ENCODE measurements at places on chromosomes 3 and 15.

DNA sequence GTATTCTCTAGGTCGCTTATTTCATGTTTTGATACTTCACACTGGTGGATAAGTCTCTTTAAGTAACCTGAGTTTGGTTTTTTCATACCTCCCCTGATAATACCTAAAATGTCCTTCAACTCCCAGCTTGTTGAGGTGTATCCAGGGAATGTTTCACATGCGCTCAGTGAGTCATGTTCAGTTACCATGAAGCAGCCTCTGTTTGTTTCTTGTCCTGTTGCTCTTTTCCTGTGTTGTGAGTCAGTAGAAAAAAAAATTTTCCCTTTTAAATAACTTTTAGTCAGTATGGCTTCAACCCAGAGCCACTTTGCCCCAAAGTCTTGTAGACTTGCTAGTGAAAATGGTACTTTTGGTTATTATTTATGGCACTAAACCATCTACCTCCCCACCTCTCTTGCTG, 278.4 kb upstream of the ZPLD1 start:
- no peak for DNase-seq

DNA sequence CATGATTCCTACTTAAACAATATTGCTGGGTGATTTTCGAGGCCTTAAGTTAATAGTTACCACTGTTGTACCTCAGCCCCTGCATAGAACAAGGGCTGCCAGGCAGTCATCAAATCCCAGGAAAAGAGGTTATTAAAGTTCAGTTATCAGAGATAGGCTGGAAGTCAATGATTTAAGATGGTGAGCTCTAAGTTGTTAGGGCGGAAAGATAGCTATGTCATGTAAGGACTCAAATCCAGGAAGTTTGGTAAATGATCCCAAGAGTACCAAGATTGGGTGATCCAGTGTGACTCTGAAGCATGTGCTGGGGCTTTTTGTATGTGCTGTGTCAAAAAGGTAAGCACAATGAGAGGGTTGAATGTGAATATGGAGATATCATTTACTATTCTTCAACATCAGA, 287.9 kb downstream of the NLGN1 start:
- no peak for DNase-seq

GRCh38 chr3:181317508-181317907, 328.0 kb upstream of the DNAJC19 start:
- DNase-seq = no peak

- DNase-seq = no peak
Observed at GRCh38 chr15:100186960-100187359, 154.8 kb downstream of the ADAMTS17 start.

GRCh38 chr3:147655236-147655635, 246.1 kb downstream of the ZIC1 start:
- no peak for DNase-seq

- DNase-seq = no peak
Observed at GRCh38 chr15:29183071-29183831, 86.4 kb downstream of the NSMCE3 start.

- DNase-seq = no peak
Observed at GRCh38 chr3:192417017-192417416, 310.3 kb downstream of the FGF12 start.

DNA sequence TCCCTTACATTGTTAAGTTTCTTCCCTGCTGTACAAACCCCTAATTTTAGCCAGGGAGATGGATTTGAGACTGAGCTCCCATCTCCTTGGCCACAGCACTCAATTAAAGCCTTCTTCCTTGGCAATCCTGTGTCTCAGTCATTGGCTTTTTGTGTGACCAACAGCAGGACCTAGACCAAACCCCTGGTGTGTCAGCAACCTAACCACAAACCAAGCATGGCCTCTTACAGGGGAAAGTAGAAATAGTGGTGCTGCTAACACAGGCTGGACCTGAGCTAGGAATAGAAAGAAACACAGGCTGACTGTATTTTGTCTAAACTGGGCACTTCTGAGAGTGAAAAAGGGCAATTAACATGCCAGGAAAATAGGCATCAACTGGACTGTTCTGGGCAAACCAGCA, 37.9 kb downstream of the PPCDC start:
- no peak for DNase-seq

GRCh38 chr3:93867425-93867824, 106.3 kb downstream of the PROS1 start:
- no peak for DNase-seq

DNA sequence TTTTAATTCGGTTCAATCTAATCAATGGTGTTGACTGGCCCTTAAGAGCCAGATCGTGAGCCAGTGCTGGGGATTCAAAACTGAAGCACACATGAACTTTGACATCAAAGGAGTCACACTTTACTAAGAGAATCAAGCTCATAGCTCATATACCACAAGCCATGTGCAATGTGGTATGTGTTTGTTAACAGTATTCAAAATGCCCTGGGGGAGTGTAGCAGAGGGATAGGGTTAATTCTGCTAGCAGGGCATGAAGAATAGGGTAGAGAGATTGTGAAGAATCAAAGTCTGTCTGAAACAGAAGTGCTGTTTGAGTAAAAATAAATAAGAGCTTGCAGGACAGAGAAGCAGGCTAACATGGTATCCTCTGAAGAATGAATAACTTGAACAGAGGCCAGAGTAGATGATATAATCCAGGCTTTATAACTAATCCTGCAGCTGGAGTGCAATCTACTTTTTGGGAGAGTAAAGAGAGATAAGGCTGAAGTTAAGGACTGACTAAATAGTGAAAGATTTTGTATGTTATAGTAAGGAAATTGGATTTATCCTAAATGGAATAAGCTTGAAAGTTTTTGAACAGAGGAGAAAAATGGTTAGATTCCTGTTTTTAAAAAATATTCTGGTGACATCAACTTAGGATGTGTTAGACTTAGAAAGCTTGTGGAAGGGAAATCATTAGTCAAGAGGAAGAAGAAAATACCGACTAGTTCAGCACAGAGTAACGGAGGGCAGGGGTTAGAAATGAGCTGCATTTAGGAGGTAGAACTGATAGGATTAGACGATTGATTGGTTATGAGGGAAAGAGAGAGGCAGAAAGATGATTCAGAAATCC, 292.0 kb downstream of the NFKBIZ start:
- DNase-seq = no peak
